ENCODE measurements at places on chromosomes 12 and 14.

DNA sequence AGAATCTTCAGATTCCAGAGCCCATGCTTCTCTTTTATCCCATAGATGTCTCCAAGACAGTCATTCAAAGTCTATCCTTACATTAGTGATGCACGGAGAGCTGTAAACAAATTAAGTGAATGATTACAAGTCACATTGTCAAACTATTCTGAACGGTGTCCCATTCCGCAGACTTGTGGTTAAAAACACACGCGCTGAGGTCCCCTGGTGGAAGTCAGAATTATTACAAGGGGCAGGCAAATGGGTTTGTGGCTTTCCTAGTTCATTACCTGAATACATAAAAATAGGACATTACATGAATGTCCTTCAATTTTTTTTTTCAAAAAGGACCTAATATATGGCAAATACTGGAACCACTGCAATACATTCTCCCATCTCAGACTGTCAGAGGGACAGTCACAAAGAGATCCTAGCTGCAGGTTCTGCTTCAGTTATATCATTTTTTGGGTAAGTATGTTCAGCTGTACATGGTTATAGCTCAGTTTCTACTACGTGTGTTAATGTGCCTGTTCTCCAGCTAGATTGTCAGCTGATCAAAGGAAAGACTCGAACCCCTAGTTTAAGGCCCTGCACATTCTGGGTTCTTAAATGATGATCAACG, 53.1 kb upstream of the STON2 start:
- peak; percentile 71 for DNase-seq

DNA sequence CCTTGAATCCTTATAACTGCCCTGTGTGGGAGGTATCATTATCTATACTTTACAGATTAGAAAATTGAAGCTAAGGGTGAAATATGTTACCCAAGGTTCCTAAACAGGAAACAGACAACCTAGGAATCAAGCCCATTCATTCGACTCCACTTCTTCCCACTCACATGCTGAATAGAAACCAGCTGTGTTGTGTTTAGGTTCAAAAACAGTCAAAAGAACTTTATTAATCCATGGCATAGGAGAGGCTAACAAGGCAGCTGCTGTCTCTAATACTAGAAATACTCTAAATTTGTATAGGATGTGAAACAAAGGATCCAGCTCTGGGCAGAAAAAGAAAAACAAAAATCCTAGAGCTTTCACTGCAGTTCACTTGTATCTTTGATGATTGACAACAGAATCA, 9.9 kb downstream of the AMDHD1 start:
- no peak for DNase-seq

DNA sequence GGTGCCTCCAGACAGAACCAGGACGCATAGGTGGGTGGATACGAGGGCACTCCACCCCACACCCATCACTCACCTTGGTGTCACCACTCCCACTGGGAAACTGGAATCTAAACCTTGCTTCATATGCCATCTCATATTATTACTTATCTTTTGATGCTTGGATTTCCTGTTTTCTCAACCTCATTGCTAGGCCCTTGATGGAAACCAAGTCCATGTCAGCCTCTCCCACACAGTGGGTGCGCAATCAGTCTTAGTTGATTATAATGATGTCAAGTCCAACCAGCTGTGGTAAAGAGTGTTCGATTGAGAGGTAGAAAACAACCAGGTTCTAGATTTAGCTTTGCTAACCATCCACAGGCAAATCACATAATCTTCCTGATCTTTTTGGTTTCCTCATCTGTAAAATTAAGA, 584 bp upstream of the DDHD1 start:
- DNase-seq, result no peak

GRCh38 chr12:123931686-123932321, 40.8 kb downstream of the CCDC92 start:
- DNase-seq, result no peak

- peak; percentile 95 for DNase-seq
These were observed 128.0 kb upstream of the RASSF8 start for GRCh38 chr12:25830456-25830855.

GRCh38 chr12:40382217-40382616, 157.4 kb downstream of the LRRK2 start:
- no peak for DNase-seq
